ENCODE measurements at places on chromosomes 6 and 20.

DNA sequence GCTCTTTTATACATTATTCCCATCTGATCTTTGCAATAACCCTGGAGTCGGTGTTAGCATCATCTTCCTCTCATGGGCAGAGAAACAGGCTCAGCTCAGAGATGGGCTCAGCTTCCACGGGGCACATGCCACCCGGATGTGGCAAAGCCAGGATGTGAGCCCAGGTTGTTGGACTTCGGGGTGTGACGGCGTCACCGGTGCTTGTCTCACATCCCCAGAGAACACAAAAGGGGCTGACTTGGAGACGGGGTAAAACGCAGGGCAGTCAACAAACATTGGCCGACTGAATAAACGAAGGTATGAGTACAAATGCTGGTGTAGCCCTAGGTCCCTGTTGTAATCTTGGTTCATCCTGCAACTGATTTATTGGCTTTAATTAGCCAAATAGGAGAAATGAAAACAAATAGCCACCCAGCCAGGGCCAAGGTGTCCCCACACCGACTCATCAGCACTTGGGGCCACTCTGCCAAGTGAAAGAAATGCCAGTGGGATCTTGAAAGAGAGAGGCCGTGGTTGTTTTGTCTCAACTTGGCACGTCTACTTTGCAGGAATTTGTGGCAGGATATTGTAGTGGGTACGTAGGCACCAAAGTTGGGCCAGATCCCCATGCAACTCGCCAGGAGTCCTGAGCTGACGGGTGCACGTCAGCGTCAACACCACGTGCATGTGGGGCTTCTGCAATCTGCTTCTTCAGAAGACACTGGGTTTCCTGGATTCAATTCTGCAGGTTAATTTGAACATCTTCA is 42.8 kb downstream of the APCDD1L start:
- DNase-seq: no peak

DNA sequence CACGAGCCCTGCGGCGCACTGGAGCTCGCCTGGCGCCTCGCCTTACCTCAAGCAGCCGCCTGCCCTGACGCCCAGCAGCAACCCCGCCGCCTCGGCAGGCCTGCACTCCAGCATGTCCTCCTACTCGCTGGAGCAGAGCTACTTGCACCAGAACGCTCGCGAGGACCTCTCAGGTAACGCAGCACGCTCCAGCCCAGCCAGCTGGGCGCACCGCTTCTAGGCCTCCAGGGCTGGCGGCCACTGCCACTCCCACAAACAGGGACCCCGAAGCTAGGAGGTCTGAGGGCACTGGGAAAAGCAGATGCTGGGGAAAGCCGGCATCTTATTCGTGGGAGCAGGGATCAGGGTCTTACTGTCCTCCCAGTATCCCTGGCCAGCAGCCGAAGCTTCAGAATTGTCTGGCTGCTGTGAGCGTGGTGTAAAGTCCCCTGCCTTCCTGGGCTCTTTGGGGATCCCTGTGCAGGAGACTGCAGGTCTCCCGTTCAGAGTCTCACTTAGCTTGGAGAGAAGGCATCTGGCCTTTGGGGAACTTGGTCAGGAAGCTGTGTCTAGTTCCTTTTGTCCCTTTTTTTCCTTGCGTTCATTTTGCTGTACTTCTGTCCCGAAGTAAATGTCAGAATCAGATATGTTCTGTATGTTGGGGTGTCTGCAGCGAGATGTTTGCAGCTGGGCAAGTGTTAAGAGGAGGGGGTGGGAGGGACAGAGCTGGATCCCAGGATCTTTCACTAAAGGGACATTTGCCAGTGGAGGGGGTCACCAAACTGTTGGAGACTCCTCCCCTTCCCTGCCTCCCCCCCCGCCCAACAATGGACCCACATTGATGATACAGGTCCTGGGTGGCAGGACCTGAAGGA is 1.8 kb downstream of the FOXF2 start:
- no peak for DNase-seq

GRCh38 chr6:149905371-149905910 is 7.5 kb upstream of the RAET1E start:
- DNase-seq: no peak

DNA sequence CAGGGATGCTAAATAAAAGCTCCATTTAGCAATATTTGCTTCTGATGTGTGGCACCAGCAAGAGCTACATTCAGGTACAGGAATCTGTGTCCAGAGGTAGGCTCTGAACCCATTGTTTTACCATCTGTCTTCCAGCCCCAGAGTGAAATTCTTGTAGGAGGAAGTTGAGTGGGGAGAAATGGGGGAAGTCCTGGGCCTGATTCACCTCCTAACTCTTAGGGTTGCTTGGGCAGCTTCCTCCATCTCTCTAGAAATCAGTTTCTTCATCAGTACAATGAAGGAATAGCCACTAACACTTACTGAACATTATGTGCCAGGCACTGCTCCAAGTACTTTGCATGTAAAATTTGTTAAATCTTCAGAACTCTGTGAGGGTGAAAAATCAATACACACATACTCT is 35.1 kb upstream of the TSPYL1 start:
- no peak for DNase-seq

DNA sequence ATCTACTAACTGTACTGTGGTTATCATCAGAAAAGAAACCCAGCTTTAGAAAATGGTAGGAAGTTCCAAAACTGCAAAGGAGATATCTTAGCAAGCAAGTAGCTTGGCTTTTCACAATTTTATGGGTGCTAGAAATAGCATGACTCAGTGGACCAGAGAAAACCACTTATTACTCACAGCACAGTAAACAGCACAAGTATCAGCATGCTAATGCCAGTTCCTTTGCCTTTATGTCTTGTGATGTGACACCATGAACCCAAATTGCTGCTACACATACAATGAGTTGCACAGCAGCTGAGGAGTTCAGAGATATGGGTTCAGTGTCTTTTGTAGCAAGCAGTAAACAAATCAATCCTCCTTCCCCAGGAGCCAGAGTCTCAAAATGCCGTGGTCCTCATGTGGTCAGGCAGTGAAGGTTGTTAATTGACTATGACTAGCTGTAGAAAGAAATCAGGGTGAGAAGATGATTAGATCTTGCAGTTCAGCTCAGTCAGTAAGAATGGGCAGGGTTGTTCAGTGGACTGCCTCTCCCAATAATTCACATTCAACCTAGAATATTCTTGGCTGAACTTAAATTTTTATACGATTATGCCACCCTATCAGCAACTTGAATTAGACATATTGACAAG is 73.3 kb downstream of the OPRM1 start:
- no peak for DNase-seq

DNA sequence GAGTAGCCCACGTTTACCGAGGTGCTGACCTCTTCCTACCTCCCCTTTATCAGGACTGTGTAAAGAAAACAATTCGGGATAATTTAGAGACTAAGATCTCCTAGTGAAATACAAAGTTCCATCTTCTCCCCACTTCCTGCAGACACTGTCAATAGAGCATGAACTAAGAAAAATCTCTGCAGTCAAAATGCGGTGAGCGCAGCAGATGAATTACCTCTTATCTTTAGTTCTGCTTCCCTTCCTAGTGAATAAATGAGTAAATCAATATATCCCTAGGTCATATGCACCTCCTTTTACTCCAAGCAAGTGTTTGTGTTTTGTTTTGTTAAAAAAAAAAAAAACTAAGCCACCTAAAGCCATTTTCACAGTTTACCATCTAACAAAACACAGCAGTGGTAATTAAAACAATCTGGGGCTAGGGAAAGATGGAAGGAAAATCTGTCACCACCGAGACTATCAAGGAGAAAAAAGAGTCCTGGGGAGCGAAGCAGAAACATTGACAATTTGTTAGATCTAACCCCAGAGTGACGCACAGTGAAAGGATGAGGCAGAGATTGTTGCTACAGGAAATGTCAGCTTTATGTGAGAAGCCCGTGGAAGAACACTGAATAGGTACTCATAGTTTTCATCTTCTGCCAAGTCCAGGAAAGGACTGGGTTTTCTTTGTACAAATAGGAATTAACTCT is 159.4 kb upstream of the SPTLC3 start:
- no peak for DNase-seq

- DNase-seq: no peak
These were observed 47.4 kb upstream of the SRF start for GRCh38 chr6:43123461-43124314.

DNA sequence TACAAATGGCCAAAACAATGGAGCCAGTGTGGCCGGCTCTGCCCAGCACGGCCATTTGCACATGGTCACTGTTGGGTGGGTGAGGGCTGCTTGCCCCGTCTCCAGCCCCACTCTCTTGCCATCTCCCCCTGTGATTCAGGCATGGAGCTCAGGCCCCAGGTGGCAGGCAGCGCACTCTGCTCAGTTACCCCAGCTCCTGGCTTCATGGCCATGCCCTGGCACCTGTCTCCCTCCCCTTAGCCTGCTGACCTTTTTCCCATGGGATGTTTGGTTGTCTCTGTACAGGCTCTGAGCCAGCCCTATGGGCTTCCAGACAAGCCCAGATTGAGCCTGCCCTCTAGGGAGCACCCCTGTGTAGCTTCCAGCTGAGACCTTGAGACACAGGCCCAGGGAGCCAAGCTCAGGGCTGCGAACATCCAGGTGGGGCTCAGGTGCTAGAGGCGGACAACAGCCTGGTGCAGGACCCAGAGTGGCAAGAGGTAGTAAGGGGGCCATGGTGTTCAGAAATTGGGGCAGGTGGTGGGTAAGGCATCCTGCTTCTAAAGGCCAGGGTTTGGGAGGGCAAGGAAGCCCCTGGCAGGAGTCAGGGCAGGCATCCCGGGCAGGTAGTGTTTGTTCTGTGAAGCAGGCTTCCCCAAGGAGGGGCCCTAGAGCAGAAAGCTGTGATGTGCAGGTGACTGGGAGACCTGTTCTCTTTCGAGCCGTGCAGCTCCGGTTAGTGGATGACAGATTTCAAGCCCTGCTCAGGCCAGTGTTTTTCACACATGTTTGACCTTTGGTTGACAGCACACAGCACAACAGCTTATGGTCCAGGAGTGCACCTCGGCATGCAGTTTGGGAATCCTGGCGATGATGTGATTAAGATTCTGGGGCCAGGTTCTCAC is 17.7 kb downstream of the SYNJ2 start:
- no peak for DNase-seq

DNA sequence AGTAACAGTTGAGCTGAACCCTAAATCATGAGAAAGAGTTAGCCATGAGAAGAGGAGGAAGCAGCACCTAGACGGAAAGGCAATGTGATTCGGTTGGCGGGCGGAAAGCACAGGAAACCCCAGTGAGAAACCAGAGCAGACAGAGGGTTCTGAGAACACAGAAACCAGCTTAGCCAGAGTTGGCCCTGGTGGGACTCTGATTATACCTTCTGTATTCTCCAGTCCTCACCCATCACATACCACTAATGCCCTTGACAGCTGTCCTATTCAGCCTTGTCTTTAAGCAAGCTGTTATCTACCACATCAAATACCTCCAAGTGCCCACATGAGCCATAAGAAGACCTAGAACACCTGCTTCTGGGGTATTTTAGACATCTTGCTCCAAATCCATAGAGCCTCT is 58.9 kb upstream of the LRRC1 start:
- DNase-seq: no peak

GRCh38 chr6:147081076-147081609 is 123.1 kb upstream of the STXBP5 start:
- DNase-seq: no peak

DNA sequence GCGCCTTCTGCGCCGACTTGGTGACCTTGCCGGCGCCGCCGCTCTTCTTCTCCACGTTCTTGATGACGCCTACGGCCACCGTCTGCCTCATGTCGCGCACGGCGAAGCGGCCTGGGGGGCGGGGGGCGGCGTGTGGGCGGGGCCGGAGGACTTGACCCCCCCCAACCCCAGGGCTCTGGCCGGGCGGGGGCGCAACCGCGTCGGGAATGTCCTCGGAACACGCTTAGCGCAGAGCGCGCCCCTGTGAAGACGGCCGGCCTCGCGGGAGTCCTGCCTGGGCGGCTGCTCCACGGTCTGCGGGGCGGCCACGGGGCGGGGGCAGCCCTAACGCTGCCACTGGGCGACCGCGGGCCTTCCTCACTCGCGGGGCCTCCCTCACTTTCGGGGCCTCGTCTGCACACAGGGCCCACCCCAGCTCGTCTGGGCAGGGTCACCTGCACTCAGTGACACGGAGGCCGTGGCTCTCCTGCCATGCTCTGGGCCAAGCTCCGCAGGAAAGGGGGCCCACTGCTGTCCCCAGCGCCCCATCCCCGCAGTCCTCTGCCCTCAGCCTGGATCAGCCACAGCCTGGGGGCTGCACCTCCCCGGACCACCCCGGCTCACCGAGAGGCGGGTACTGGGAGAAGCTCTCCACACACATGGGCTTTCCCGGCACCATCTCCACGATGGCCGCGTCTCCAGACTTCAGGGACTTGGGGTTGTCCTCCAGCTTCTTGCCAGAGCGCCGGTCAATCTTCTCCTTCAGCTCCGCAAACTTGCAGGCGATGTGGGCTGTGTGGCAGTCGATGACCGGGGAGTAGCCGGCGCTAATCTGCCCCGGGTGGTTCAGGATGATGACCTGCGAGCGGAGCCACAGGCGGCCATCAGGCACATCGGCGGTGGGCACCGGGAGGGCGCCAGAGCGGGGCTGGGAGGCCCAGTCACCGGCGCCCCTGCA is 10.3 kb downstream of the EEF1A2 start:
- DNase-seq: no peak

DNA sequence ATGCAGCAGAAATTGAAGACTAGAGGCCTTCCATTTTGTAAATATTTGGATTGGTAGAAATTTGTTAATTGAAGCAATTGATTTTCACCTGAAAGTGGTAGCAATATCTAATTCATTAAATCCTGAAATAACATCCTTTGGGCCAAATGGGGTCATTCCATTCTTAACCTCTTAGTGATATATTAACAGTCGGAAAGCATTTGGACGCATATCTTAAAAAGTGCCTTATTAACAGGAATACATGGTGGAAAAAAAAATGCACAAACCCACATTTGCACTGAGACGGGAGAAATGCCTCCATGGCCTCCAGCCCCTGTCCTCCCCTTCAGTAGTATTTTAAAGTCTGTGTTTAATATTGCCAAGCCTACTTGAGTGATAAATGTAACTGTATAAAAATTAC is 205.5 kb downstream of the TFAP2B start:
- DNase-seq: no peak

- DNase-seq: no peak
These were observed 46.7 kb downstream of the RNF217 start for GRCh38 chr6:125008957-125009356.

- no peak for DNase-seq
These were observed 37.7 kb upstream of the RAB22A start for GRCh38 chr20:58271606-58272351.

GRCh38 chr6:3311826-3312225 is 53.1 kb downstream of the PSMG4 start:
- no peak for DNase-seq

GRCh38 chr20:20869161-20869775 is 156.8 kb upstream of the RALGAPA2 start:
- DNase-seq: no peak

- DNase-seq: no peak
These were observed 97.3 kb upstream of the UST start for GRCh38 chr6:148649454-148649963.

GRCh38 chr6:2748183-2748582 is 2.5 kb downstream of the MYLK4 start:
- DNase-seq: no peak

All from activated CD4-positive, alpha-beta T cell treated with anti-CD3 and anti-CD28 coated beads, Interleukin-2, amount 50 U/mL, for 1 hour (primary cell).